Activated gamma-delta T cell (primary cell): ENCODE measurements at places on chromosomes 12 and 14.

- DNase-seq = no peak
Measured at GRCh38 chr14:65373671-65374039, 38.9 kb upstream of the FUT8 start.

- no peak for DNase-seq
Measured at GRCh38 chr12:92844151-92844763, 84.8 kb downstream of the EEA1 start.

DNA sequence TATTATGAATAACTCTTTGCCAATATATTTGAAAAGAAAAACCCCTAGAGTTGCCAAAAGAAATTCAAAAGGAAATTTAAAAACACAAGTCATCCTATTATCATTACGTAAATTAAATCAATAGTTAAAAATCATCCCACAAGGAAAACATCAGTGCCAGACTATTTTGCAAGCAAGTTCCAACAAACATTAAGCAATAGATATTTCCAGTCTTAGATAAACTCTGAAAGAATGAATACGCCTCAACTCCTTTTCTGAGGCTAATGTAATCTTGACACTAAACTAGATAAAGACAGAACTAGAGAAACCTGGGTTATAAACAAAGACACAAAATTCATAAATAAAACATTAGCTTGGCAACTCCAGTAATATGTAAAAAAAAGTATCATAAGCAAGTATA is 245.9 kb downstream of the FOXN3 start:
- no peak for DNase-seq

DNA sequence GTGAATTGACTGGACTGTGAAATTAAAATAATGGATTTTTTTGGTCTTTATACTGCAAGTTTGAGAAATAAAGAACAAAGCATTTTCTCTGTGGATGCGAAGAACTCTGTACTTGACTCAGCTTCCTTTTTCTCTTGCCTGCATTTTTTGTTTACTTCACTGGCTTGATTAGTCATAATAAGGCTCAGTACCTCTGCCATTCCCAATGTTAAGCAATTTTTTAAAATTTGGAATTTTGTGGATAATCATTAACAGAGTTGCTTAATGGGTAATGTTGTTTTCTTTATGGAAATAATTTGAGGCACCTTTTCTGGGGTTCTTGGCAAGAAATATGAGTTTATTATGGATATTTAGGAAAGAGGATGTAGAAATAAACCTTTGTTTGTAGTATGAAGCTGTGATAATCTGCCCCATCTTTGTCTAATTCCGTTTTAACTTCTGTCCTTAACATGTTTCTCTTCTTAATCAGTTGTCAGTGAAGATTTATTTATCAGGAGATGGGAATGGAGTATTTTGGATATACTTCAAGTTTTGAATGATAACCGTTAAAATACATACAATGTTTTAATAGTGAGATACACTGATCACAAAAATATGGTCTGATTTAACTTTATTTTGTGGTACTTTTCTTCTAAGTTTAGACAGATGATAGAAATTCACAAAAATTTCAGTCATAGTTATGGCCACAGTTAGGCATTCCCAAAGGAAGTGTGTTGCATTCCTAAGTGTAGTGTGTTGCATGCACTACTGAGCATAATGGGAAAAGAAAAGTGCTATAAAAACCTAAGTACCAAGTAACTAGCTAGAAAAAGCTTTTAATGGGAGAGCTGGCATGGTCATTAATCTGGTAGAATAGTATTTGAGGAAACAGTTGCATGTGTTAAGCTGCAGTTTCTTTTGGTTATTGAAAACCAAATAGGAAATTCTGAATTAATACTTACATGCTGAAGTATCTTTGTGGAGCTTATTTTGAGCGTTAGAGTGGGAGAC is 27.7 kb downstream of the WNK1 start:
- no peak for DNase-seq

GRCh38 chr12:116113398-116114130 is 163.9 kb downstream of the MED13L start:
- DNase-seq = no peak

DNA sequence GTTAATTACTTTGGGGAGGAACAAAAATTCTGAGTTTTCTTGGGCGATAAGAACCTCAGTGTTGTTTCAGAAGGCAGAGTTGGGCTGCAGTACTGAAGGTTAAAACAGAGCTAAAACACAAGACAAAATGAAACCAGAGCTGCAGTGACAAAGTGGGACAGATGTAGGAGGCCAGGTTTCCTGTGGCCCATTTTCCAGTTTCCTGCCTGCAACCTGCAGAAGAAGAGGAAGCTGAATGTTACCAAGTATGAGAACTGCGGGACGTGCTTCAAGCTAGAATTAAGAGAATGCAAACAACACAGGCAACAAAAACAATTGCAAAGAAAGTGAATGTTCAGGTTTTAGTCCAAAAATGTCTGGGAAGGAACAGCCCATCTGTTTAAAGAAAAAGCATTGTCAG is 17.8 kb downstream of the ELK3 start:
- DNase-seq = no peak

DNA sequence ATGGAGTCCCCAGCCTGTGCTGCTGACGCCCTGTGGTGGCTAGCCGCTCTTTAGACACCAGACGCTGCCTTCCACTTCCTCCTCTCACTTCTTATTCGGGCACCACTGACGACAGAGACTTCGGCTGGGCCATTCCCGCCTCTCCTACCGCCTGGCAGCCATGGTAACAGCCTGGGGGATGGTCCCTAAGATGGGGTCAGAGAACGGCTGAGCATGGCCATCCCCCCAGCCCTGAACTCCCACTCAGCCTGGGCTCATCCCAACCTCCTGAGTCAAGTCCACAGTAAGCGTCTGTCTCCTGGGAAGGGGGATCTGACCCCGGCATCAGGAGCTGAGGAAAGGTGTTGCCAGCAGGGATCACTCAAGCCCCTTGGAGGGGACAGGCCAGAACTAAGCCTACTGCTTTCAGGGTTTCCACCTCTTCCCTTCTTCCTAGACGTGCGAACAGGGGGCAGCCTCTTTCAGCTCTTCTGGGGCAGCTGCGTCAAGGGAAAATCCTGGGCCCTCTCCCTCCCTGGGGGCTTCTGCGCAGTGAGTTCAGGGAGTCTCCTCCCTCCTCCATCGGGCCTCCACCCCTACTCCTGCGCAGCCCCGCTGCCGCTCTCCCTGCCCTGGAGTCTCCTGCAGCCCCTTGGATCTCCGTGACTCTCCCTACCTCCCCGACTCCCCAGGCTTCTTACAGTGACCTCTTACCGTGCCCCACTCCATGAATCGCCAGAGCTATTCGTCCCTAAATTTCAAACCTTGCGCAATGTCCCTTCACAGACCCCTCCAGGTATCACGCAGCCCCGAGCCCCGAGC is 643 bp upstream of the TAMALIN start:
- DNase-seq = peak; percentile 16

- DNase-seq = no peak
Measured at GRCh38 chr14:99727096-99727870, 43.2 kb downstream of the CYP46A1 start.

- no peak for DNase-seq
Measured at GRCh38 chr12:52759218-52759617, 17.9 kb downstream of the KRT76 start.

DNA sequence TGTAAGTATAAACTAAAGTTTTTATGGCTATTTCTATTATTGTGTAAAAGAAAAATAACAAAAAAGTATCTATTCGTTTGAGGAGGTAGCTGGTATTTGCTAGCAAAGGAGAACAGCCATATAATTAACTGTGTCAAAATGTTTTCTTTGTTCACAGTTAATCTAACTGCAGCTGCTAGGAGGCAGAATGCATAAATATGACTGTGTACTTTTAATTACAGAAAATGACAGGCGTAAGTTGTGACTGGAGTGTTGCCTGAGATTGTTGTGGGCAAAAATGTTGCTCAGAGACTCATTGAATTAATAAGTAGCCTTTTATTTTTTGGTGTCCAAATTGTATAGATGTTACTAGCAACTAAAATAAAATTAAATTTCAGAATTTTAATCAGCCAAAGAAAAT is 33.5 kb downstream of the PTPRO start:
- no peak for DNase-seq
